ENCODE measurements at places on chromosomes 4 and X.

DNA sequence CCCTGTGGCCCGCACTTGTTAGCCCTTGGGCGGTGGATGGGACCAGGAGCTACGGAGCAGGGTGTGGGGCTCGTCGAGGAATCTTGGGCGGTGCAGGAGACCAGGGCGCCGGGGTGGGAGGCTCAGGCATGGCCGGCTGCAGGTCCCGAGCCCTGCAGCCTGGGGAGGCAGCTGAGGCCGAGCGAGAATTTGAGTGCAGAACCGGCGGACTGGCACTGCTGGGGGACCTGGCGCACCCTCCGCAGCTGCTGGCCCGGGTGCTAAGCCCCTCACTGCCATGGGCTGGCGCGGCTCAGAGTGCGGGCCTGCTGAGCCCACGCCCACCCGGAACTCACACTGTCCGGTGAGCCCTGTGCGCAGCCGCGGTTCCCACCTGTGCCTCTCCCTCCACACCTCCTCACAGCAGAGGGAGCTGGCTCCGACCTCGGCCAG lies 73.6 kb upstream of the TLL1 start:
- no peak for DNase-seq

DNA sequence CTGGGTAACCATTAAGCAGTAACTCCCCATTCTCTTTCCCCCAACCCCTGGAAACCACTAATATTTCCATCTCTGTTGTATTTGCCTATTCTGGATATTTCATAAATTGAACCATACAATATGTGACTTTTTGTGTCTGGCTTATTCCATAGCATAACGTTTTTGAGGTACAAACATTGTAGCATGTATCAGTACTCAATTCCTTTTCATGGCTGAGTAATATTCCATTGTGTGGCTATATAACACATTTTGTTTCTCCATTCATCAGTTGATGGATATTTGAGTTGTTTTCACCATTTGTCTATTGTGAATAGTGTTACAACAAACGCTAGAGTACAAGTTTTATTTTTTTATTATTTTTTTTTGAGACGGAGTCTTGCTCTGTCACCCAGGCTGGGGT lies 55.0 kb upstream of the MORC4 start:
- no peak for DNase-seq

- DNase-seq, result no peak
Observed at GRCh38 chrX:30951003-30951402, 61.9 kb upstream of the TAB3 start.

DNA sequence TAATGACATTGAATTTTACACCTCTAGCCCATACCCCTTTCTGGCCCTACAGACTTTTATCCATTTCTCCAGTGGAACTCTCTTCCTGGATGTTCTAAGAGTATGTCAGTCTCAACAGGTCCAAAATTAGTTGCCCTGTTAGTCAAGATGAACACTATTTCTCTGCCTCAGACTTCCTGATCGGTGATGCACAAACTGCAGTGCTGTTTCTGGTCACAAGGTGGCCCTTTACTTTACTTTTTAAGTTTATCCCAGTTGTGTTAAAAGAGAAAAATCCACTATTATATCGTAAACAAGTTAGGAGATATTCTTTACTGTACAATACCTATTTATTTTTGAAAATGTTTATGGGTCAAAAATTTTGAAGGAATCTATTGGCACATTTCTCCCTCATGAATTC lies 13.1 kb downstream of the TCEAL7 start:
- DNase-seq, result peak; percentile 62

DNA sequence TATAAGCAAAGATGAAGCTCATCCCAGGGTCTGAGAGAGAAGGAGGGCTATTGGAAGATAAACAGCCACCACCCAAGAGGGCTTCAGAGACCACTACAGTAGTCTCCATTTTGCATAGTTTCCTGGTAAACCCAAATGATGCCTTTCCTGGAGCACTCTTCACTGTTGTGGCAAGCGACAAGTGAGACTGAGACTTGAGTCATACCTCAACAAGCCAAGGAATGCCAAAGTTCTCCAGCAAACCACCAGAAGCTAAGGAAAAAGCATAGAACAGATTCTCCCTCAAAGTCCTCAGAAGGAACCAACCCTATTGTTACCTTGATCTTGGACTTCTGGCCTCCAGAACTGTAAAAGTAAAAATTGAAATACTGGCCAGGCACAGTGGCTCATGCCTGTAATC lies 65.9 kb downstream of the LARP7 start:
- peak; percentile 22 for DNase-seq

- DNase-seq, result peak; percentile 19
Observed at GRCh38 chrX:3962511-3963311, 249.3 kb upstream of the PRKX start.

- DNase-seq, result no peak
Observed at GRCh38 chr4:107837776-107838618, 13.3 kb downstream of the SGMS2 start.

- DNase-seq, result no peak
Observed at GRCh38 chr4:48853604-48854394, 22.9 kb downstream of the OCIAD1 start.

- DNase-seq, result peak; percentile 46
Observed at GRCh38 chr4:139085141-139085540, 69.6 kb downstream of the NOCT start.

Measured in ELR (cell line).